AG08395 (cell line): ENCODE measurements at places on chromosomes 12 and 14.

GRCh38 chr12:52052468-52053186 lies 1.4 kb downstream of the NR4A1 start:
- DNase-seq = no peak

- DNase-seq = no peak
Observed at GRCh38 chr14:54803396-54803795, 99.2 kb downstream of the GCH1 start.

DNA sequence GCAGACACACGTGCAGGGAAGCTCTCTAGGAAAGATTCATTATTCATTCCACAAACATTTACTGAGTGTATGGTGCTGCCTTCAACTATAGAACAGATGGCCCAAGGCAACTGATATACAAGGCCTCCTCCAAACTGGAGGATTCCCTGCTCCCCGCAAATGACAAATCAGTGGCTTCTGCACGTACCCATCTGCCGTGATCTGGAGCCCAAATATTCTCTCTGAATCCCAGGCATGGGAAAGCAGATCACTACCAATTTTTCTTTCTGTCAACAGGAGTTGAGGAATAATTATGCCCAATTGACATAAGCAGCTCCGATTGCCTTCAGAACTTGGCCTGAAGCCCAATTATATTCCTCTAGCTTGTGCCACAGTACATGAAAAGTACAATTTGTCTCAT lies 174.2 kb upstream of the CCDC196 start:
- DNase-seq = no peak

- no peak for DNase-seq
Observed at GRCh38 chr12:112282920-112283319, 99.3 kb downstream of the HECTD4 start.

DNA sequence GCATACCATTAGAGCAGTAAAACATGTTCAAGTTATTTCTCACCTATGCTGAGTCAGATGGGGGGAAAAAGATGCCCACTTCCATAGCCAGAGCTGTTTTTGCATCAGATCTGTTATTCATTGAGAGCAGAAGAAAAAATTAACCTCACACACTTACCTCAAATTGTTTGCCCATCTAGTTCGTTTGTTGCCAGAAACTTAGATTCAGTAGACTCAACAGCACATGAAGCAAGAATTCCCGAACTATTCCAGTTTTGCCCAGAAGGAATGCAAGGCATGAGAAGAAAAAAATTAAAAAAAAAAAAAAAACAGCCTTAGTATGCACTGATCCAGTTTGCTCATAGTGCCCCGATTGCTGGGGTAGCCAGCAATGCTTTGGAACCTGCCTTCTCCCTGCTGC lies 12.4 kb upstream of the DPF3 start:
- DNase-seq = peak; percentile 74

GRCh38 chr12:7112041-7112440 lies 3.0 kb upstream of the C1RL start:
- DNase-seq = no peak

DNA sequence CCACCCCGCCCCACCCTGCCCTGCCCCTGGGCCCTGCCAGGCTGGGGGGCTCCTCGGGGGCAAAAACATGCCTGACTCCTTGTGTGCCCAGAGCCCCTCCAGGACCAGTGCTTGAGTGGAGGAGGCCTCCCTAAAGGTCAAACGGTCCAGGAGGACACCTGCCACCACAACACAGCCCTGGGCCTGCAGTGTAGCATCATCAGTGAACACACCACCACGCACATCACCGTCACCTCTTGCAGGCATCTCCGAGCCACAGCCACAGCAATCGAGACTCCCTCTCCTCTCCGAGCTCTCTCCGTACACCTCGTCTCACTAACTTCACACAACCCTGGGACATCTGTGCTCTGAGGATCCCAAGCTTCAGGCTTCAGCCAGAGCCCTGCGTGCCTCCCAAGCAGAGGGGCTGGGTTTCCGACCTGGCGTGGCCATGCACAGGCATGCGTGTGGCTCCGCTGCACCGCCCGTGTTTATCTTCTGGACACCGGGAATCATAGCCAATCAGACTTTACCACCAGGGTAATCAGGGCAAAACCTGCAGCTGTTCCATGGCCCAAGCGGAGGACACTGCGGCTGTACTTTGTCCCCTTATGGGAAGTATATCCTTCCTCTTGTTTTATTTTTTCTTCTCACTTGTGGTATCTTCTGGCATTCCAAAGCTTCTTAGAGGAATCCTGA lies 6.2 kb upstream of the DIO3 start:
- DNase-seq = no peak

DNA sequence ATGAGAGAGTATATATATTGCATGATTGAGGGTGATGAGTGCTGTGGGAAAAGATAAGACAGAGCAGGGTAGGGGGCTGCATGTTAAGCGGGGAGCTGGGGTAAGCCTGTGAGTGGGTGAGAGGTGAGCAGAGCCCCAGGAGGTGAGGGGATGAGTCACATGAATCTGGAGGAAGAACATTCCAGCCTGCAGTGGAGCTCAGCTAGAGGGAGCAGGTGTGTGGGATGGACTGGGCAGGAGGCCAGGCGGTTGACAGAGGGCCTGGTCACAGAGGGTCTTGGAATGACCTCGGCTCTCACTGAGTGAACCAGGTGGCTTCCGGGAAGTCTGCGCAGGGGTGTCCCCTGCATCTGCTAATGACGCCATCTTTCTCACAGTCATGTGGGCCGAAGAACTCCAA lies 44.4 kb downstream of the GIT2 start:
- DNase-seq = no peak

GRCh38 chr12:107129315-107129930 lies 36.1 kb upstream of the CRY1 start:
- no peak for DNase-seq

- DNase-seq = peak; percentile 13
Observed at GRCh38 chr12:69984241-69984640, 159.2 kb downstream of the MYRFL start.

DNA sequence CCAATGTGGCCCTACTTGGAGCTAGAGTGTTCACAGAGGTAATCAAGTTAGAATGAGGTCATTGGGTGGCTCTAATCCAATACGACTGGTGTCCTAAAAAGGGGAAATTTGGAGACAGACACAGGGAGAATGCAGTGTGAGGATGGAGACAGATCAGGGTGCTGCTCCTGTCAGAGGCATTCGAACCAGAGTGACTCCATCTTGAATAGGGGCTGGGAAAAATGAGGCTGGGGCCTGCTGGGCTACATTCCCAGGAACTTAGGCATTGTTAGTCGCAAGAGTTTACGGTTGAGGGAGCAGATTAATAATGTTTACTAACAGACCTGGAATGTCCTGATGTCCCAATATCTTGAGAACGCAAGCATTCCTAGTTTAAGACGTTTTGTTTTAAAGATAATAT lies 20.2 kb downstream of the TNFAIP2 start:
- no peak for DNase-seq

- DNase-seq = no peak
Observed at GRCh38 chr12:132244724-132245295, 84.6 kb downstream of the GALNT9 start.

DNA sequence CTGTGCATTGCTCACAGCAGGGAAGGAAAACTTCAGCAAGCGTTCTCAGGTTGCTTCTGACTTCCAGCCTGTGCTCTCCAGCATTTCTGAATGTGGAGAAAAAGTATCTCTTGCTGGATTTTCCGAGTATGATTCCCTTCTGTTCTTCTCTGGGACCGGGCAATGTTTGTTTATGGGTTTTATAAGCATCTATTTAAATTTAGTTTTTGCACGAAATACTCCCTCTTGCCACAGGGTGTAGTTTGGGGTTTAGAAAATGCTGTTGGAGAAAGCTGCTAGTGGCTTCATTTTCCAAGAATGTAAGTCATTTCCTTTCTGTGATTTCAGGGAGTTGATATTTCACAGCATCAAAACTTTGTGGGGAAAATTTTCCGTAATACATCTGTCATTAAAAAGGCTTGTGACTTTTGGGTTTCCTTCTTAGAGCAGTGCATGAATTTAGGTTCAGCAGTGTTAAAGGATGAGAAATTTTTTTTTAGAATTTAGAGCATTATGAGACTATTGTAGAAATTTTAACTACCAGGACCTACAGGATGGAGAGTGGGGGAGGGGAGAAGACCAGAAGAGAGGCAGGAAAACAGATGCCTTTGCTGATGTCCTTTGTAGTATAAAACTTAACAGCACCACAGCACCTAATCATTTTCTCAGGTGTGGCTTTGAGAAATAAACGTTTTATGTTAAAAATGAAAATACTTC lies 1.5 kb downstream of the FRMD6 start:
- peak; percentile 17 for DNase-seq
